ENCODE measurements at places on chromosomes 2 and 18.
A peak's percentile ranks its signal among the peaks of the same experiment; 100 is the strongest.

DNA sequence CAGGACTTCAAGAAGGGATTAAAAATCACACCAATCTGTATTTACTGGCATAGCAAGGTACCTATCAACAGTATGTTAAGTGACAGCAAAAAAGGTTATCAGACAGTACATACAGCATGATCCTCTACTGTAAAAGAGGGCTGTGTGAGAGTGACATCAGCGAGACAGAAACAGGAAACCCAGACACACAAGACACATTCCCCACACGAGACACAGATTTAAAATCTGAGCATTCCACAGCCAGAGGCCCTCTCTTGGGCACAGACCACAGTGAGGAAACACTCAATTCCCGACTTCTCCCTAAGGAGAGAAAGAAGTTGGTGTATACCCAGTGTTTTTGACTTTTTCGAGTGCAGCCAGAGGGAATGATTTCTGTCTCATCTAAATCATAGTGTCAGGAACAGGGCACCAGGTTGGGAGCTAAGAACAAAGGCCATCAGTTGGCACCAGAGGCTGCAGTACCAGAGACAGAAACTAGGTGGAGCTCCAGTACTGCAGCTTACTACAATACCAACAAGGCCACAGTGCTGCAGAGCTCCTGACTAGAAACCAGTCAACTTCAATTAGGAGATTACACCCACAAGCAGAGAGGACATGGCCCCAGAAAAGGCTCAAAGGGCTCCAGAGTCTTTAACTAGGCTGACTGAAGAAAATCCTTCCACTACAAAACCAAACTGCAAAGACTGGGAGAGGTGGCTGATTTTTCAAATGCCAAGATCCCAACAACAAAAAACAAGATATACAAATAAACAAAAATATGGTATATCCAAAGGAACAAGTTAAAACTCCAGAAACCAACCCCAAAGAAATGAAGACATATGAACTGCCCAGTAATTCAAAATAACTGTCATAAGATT, 41.0 kb downstream of the UNC50 start:
- DNase-seq = peak; percentile 85

- DNase-seq = no peak
These were observed 212.5 kb downstream of the GBX2 start for GRCh38 chr2:235955664-235956063.

DNA sequence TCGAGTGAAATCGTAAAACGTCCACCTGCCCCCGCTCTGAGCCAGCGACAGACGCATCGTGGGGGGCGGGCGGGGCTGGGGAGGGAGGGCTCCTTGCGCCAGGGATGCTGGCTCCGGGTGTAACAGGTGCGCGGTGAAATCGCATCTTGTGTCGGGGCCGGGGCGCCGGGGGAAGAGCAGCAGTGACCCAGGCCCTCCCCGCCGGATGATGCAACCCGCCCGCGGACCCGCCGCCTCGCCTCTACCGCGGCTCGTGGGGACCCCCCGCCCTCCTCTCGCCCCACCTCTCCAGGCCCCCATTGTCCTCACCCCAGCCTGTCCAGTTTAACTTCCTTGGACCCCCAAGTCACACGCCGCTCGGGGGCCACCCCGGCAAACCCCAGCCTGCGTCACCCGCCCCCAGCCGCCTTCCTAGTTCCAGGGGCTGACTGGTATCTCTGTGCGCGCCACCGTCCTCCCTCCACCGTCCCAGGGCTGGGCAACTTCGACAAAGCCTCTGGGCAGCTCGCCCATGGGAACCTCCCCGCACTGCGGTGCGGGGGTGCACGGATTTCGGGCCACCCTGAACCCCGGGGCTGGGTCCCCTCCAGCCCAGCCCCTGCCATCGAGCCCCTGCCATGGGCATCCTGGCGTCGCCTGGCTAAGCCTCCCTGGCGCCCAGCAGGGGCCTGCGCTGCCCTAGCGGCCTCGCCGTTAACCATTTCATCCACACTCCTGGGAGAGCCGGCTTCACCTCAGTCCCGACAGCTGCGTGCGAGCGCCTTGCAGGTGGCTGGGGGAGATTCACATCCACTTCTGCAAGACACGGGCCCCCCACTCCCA, 799 bp upstream of the KIF1A start:
- peak; percentile 76 for DNase-seq

- no peak for DNase-seq
These were observed 60.6 kb downstream of the KIF1A start for GRCh38 chr2:240759459-240759858.

GRCh38 chr18:26777351-26778053, 88.0 kb downstream of the AQP4 start:
- DNase-seq = peak; percentile 83

GRCh38 chr2:62038975-62039771, 133.7 kb downstream of the COMMD1 start:
- no peak for DNase-seq

GRCh38 chr2:163441603-163442002, 294.2 kb downstream of the FIGN start:
- DNase-seq = no peak

DNA sequence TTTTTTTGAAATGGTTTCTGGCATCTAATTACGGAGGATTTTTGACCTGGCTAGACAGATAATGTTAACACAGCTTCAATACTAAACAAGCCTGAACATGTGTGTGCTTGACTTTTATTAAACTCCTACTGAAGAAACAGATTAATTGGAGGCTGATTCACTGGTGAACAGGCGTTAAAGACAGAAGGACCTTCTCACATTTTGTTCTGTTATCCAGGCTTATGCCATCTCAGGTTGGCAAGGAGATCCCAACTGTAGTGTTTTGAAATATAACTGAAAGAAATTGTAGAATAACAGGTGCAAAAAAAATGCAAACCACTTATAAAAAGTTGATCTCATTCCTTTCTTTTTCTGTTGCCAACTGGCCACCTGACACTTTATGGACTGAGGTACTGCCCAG, 269.6 kb downstream of the ARHGAP15 start:
- DNase-seq = no peak

DNA sequence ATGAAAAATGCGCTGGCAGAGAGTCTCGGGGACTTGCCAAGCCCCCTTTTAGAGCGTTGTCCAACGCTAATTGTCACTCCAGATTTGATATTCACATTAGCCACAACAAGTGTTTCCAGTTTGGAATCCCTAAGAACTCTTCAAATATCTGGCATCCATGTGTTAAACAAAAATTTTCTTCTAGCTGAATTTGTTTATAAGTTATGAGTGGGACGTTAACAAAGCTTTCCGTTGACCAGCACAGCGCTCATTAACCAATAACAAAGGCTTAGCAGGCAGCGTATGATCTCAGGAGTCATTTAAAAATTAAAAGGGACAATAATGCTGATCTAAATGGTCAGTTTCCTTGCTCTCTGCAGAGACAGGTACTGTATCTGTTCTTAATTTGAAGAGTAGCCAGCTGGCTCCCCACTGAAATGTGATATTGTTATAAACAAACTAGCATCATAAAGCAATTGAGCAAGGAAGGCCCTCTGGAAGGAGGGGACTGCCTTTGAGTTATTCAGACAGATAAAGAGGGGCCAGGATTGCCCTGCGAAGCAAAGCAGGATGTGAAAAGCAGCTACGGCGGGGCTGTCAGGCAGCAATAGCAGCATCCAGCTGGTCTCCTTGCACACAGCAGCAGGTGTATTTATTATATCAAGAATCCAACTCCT, 337.2 kb upstream of the SALL3 start:
- no peak for DNase-seq

DNA sequence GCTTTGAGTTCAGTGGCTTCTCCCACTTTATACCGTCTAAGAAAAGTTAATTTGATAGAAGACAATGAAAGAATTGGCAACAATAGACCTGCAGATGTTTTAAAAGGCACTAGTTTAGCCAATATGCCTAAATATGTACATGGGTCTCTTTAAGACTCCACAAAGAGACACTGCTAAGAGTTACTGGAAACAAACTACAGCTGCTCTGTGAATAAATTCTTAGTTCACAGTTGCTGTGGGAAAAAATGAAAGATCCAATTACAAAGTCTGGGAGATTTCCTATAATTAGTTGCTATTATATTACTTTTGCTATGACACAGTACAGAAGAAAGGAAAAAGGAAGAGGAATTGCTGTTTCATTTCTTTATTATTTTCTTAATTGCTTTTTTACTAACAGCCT, 34.3 kb downstream of the SCN9A start:
- no peak for DNase-seq

DNA sequence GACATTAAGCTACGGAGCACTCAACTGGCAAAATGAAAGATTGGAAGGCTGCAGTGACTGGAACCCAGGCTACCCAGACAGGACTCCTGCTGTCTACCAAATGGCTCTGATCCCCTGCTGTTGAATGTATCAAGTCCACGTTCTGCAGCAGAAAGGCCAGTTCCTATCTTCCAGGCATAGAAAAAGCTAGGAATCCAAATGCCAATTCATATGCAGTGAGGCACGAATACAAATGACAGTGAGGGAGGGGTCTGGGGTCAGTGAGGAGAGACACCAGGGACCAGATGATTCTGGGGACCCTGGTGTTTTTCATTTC, 5.3 kb downstream of the NRP2 start:
- DNase-seq = no peak

GRCh38 chr2:77017355-77017745, 504.8 kb downstream of the LRRTM4 start:
- no peak for DNase-seq

- no peak for DNase-seq
These were observed 2094.5 kb upstream of the CELF4 start for GRCh38 chr18:39660141-39660540.

DNA sequence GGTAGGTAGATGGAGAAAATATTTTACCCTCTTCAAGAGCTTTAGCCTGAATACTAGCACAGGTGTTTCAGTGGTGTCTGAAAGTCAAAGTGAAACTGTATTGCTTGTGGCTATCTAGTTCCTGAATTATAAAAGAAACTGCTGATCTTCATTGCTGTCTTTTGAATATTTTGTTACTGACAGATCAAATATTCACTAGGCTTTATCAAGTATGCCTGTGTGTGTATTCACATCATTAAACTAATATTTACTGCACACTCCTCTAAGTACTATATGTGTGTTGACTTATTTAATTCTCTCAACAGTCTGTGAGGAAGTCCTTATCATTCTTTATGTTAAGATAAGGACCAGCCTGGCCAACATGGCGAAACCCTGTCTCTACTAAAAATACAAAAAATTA, 139.6 kb downstream of the SOCS6 start:
- no peak for DNase-seq

DNA sequence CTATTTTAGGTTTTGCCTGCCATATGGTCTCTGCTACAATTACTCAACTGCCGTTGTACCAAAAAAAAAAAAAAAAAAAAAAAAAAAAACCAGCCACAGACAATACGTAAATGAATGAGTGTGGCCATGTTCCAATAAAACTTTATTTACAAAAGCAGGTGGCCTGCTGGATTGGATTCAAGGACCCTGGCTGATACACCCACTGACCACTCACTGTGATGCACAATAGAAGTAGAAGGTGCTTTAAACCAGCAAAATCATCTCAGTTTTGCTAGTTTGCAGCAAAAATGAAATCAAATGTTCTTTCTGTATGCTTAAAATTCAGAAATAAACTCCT, 137.4 kb downstream of the AKAIN1 start:
- DNase-seq = no peak

- DNase-seq = peak; percentile 7
These were observed 1348.0 kb upstream of the TMEFF2 start for GRCh38 chr2:193542762-193543161.

All from SK-N-DZ (cell line).